NCI-H2081 (cell line): ENCODE measurements at places on chromosomes 1 and 21.

- peak; percentile 86 for DNase-seq
These were observed at the start of gene ACTN2 for GRCh38 chr1:236685917-236686814. Gene ACTN2, plus strand, starts transcription at chr1:236686499. Its CDS starts 175 bp downstream, at chr1:236686674.

GRCh38 chr1:57916041-57916440 lies 492.2 kb upstream of the DAB1 start:
- DNase-seq, result no peak

GRCh38 chr1:219261454-219261853 lies 87.8 kb downstream of the LYPLAL1 start:
- DNase-seq, result no peak

- no peak for DNase-seq
These were observed 83.0 kb downstream of the RYR2 start for GRCh38 chr1:237124856-237125462.

- DNase-seq, result no peak
These were observed 6.2 kb upstream of the IL10RB start for GRCh38 chr21:33259995-33260394.

DNA sequence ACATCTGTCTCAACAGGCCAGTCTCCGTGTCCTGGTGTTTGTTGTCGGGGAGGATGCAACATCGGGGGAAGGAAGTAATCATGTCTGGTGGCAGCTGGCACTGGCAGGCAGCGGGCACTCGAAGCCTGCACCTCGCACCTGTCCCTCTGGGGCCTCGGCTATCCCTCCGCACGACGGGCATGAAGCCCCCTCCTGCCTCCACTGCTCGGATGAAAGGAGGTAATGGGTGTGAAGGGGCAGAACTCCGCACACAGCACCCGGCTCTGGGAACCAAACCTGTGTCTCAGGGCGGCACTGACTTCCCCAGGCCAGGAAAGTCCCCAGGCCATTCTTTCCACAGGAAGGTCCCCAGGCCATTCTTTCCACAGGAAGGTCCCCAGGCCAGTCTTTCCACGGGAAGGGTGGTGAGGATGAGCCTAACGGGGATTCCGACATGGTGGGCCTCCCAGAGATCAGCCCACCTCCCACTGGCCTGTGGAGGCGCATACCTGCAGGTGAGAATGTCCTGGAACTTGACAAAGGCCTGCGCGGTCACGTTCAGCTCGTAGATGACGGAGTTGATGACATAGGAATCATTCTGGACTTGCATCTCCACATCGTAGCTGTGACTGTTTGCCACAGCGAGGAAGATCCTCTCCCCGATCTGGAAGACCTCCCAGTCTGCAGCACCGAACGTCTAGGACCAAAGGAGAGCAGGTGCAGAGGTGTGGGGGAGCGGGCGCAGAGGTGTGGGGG lies 31.1 kb downstream of the KRTAP10-1 start:
- no peak for DNase-seq

GRCh38 chr1:170168265-170168664 lies 22.5 kb downstream of the NTMT2 start:
- DNase-seq, result no peak

- no peak for DNase-seq
These were observed 25.6 kb downstream of the ZYG11B start for GRCh38 chr1:52751589-52752483.

GRCh38 chr1:228274452-228275178 lies 66.8 kb downstream of the OBSCN start:
- no peak for DNase-seq

- DNase-seq, result no peak
These were observed 50.8 kb downstream of the TOMM20 start for GRCh38 chr1:235077571-235078479.

DNA sequence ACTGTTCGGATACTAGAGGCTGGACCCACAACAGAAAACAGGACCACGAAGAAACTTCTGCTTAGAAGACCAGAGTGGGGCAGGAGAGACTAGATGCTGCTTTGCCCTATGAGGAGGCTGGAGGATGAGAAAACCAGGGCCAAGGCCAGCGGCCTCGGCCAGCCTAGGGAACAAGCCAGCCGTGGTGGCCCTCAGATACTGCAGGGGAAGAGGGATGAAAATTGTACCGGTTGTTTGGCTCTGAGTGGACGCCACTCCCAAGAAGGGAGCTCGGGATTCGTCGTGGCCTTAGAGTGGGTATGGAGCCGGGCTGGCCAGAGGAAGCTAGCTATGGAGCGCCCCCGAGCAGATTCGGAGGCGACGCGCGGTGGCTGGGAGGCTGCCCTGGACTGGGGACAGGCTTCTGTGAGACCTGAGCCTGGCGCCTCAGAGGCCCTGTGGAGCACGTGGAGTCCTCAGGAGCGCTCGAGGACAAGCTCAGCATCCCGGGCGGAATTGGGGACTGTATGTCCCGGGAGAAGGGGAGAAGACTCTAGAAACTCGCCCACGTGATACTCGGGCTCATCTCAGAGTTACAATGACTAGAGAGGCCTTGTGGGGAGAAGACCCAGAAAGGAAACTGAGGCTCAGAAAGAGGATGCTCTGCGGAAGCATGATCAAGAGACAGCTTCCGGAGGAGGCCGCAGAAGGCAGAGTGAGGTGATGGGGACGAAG lies 2.8 kb downstream of the PRRX1 start:
- DNase-seq, result no peak

GRCh38 chr1:54371942-54372275 lies 34.3 kb downstream of the SSBP3 start:
- no peak for DNase-seq

GRCh38 chr1:204317170-204317569 lies 42.6 kb downstream of the PLEKHA6 start:
- no peak for DNase-seq

DNA sequence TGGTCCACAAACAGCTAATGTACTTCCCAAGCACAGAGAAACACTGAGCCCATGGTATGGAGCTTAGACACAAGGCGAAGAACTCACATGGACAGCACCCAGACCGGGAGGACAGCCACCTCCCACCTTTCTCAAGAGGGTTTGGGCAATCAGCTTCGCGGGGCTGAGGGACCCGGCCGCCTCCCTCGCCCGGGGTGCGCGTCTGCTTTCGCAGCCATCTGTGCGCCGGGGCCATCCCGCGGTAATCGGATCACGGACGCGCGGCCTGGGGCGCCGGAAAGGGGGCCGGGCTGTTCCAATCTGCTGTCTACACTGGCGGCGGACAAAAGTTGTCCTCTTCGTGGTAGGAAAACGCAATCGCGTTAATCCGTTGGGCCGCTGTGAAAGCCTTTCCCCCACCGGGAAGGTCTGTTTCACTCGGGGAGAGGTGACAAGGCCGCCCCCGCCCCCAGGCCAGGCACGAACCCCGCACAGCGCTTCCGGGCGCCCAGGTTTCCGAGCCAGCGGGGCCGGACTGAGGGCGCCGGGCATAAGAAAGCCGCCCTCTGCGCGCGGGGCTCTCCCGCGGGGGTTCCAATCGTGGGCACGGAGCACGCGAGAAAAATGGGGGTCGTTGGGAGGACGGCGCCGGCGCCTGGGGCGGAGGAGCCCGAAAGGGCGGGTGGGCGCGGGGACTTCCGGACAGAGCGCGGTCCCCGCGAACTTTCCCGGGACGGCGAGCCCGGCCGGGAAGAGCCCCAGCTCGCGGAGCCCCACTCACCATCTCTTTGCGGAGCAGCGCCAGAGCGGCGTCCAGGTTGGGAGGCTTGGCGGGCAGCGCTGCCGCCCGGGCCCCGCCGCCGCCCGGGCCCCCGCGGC lies 664 bp downstream of the FAM89A start:
- no peak for DNase-seq
